ENCODE measurements at places on chromosomes 5 and 9.

GRCh38 chr9:92404042-92404836 lies at the start of gene OGN:
Gene OGN, minus strand, starts transcription at chr9:92404578. Its CDS starts 1,171 bp downstream, at chr9:92403407.
- DNase-seq = no peak

DNA sequence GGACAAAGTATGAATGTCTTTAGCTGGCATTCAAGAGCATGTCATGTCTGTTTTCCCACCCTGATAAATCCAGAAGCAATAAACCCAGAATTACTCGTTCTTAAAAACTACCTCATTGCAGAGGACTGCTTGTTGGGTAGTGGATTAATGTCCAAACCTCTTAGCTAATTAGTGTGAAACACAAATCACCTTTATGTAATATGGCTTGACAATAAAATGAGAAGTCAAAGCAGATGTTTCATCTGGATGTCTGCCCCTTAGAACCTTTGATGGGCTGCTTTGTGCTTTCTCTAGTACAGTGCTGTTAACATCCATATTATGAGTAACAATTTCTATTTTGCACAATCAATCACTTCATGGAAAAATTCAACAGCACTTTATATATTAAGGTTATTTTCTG lies 149.1 kb upstream of the TUT7 start:
- DNase-seq = no peak

DNA sequence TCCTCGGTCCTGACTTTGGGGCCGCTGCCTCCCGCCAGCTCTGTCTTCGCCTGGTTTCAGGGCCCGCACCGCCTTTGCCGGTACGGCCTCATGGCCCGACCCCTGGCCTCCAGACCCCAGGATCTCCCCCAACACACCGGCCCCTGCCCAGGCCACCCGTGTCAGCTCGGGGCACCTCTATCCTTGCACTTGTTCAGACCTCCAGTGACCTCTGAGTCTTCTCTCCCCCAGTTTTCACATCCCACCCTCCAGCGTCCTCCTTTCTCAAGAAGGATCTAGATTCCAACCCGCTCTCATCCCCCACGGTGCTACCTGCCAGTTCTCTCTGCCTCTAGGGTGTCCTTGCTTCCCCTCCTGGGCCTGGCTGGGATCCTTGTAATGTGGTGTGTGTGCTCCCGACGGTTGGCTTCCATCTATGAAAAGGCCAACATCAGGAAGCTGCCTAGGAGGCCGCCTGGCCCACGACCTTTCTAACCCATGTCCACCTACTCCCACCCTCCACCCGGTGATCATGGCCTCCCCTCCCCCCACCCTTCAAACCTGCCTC lies 61.1 kb downstream of the SPATA31C2 start:
- no peak for DNase-seq

- no peak for DNase-seq
Measured at GRCh38 chr5:77022511-77023417, 7.4 kb upstream of the AGGF1 start.

DNA sequence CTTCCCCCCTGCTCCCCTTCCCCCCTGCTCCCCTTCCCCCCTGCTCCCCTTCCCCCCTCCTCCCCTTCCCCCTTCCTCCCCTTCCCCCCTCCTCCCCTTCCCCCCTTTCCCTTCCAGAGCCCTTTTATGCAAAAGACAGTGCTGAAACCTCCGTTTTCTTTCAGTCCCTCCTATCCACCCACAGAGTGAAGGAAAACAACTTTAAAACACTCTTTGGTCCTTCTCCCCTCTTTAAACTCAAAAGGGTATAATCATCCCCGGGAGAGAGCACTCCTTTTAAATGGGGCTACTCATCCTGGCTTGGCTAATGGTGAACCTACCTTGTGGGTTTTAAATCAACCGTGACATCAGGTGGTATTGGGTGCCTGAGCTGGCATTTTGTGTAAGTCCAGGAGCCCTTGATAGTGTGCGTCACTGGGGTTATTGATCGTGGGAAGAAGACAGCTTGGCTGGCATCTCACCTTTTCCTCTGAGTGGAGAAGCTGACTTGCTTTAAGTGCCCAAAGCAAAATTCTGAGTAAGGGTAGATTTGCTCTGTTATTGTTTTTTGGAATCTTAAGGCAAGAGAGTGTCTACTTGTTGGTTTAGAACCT lies 2.7 kb downstream of the LARP1 start:
- DNase-seq = no peak
